ENCODE measurements at places on chromosomes 11 and 22.

- no peak for DNase-seq
Measured at GRCh38 chr11:43756575-43756974, 76.0 kb downstream of the HSD17B12 start.

DNA sequence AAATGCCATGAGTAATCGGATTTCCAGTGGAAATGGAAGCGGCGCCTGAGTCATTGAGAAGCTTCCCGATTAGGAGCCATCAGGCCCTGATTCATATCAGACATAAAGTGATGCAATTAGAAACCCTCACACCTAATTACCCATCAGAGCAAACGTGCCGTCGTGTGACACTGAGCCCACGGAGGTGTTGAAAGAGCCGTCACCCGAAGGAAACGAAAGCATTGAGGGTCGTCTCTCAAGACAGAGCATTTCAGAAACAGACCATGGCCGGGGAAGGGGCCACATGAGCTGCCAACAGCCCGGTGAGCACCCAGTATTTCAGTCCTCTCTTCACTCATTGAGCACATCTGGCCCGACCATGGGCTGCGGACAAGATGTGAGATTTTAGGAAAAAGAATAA lies 829.3 kb downstream of the TBC1D22A start:
- no peak for DNase-seq

GRCh38 chr11:126511475-126512115 lies 156.1 kb downstream of the ST3GAL4 start:
- no peak for DNase-seq

DNA sequence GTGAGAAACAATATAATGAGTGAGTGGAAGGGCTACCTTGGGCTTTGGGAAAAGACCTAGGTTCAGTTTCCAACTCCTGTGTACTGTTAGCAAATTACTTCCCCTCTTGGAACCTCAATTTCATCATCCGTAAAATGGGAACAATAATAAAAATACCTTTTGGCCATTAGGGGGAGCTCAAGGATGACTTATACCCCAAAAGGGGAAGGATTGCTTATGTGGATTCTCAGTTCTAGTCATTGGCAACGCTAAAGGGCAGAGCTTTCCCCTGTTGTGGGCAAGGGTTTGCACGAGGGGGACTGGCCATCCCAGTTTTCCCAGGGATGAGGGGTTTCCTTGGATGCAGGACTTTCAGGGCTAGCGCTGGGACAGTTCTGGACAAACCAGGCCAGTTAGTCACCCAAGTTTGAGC lies 3.1 kb upstream of the COMMD9 start:
- no peak for DNase-seq

DNA sequence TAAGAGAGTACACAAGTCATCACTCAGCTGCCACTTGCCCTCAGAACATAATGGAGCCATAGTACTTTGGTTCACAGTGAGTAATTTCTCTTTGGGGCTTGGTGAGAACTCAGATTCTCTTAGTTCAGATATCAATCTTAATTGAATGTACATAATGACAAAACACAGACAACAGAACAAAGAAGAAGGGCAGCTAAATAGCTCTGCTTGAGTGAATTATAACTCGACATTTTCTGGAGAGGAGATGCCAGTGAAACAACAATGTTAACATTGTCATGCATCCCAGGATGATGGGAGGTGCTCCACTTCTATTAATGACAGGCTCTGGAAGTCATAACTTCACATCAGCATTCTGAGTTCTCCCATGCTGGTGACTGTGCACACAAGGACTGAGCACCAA lies 508.1 kb downstream of the TMEM135 start:
- no peak for DNase-seq

DNA sequence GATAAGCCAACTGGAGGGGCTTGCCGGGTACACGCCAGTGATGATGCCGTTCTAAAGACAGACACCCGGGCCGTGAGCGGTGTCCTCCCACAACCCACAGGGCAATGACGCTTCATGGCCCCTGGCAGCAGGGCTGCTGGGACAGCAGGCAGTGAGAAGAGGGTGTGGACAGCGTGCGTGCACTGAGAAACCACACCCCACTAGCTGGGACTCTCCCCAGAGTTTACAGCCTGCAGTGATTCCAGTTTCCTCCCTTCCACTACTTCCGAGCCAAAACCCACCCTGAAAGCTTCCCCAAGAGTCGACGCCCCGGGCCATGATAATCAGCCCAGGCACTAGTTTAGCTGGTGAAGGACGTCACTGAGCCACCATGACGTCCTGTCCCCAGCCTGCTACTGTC lies 29.2 kb downstream of the CPT1A start:
- DNase-seq, result no peak

GRCh38 chr22:21082248-21082647 lies 36.5 kb downstream of the LRRC74B start:
- DNase-seq, result no peak

DNA sequence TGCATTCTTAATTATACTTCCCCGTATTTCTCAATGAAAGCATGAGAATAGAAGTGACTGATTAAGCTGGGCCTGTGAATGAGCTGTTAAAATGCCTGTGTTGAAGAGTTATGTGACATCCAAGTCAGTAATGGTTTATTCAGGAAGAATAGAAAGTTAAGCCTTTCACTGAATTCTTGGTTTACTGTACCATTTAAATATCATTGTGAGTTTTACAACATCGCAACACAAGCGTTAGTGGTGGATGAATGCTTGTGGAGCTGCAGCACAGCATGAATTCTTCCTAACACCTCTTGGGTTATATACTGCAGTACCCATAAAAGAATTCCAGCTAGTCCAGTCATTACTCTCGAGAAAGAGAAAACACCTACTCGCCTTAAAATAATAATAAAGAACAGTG lies 257.8 kb downstream of the JRKL start:
- DNase-seq, result no peak

- no peak for DNase-seq
Measured at GRCh38 chr11:124798991-124799347, 1.2 kb downstream of the MSANTD2 start.

DNA sequence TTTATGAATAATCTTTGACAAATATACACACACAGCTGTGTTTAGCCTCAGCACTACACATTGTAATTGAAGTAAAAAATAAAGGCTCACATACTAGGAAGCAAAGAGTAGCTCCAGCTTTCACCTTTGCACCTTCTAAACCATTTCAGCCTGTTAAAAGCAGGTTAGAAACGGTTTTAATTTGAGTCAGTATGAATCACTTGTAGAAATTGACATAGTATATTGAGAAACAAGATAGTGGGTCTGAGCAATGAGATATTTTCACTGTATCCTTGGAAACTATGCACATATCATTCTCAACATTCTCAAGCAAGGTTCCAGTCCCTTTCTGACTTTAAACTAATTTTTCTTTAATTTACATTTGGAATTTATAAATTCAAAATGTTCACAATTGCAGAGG lies 380.3 kb downstream of the AASDHPPT start:
- no peak for DNase-seq

GRCh38 chr11:17432002-17432401 lies 43.5 kb upstream of the KCNJ11 start:
- DNase-seq, result no peak

GRCh38 chr22:48941033-48941902 lies 886.4 kb downstream of the BRD1 start:
- no peak for DNase-seq

GRCh38 chr11:12260731-12261521 lies 116.4 kb upstream of the PARVA start:
- DNase-seq, result no peak

DNA sequence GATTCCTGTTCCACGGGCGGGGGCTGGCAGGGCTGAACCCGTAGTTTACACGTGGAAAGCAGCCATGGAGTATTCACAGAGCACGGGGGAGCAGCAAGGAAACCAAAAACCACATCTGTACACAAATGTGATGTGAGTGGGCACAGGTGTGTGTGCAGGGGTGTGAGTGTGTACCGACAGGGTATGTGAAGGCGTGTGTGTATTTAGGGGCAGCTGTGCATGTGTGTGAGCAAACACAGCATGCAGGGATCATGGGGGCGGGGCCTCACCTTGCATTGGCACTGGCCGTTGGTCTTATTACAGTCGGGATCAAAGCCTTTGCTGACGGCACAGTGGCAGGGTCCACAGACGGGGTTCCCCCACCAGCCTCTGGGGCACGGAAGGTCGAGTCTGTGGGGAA lies 58.4 kb downstream of the TRMU start:
- no peak for DNase-seq

- DNase-seq, result no peak
Measured at GRCh38 chr11:90251599-90251998, 28.8 kb upstream of the CHORDC1 start.

GRCh38 chr11:2306452-2306823 lies 4.6 kb downstream of the TSPAN32 start:
- no peak for DNase-seq

- DNase-seq, result no peak
Measured at GRCh38 chr11:33044285-33044756, 4.9 kb downstream of the TCP11L1 start.

GRCh38 chr11:69299023-69299461 lies 5.1 kb downstream of the MYEOV start:
- no peak for DNase-seq

GRCh38 chr11:57095417-57095816 lies 86.3 kb upstream of the LRRC55 start:
- no peak for DNase-seq

DNA sequence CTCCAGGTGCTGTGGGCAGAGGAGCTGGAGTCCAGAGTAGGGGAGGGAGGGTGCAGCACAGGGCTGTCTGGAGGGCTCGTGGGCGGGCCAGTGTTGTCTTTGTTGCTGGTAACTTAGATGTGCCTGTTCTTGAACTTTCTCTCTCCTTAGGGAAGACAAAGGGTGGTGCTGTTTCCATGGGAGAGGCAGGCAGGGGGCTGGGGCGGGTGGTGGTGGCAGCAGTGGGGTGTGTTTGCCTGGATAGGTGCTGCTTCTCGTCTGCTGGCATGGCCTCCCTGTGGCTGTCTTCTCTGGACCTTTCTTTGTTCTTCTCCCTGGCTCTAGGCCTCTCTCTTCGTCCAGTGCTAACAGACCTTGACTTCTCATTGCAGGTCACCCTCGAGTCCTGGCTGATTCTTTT lies 8.5 kb downstream of the SIDT2 start:
- DNase-seq, result no peak

DNA sequence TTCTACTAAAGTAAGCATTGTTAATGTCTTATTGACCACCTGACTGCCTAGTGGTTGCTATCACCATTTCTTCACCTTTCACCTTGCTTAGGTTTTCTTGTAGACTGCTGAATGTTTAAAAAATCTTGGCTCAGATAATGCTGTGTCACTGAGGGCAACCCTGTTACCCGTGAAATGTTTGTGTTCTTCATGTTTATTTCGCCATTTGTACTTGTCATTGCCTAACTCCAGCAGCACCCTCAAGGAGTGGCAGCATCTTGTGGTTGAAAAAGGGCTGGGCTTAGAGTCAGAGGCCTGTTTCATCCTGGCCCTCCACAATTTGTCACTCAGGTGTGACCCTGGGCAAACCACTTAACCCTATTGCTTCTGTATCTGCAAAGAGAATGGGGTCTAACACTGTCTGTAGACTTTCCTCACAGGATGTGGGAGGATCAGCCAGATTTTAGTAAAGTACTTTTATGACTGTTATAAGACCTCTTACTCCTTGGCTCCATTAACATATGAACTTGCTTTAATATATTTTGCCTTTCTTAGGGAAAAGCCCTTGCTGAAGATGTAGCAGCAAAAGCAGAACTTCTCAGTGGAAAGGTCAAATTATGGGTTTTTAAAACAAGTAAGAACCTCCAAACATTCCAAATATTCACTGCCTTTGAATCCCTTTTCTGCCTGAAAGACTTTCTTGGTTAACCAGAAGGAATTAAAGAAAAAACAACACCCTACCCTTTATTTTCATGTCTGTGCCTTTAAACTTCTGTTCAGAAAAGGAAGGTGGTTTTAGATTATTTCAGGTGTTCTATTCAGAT lies 154.5 kb upstream of the C11orf87 start:
- no peak for DNase-seq

- DNase-seq, result no peak
Measured at GRCh38 chr11:46330154-46330553, 17.1 kb upstream of the DGKZ start.

- DNase-seq, result no peak
Measured at GRCh38 chr11:44524751-44525201, 40.7 kb upstream of the CD82 start.

DNA sequence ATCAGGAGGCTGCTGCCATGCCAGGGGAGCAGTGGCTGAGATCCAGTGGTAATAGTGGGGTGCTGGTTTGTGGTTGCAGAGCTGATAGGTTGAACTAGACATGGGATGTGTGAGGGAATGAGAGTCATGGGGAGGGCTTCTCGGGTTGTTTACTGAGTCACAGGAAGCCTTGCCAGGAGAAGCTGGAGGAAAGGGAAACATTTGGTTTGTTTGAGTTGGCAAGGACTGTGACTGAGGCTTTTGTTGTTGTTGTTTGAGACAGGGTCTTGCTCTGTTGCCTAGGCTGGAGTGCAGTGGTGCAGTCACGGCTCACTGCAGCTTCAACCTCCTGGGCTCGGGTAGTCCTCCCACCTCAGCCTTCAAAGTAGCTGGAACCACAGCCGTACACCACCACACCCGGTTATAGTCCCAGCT lies 49.3 kb downstream of the CABIN1 start:
- DNase-seq, result no peak

DNA sequence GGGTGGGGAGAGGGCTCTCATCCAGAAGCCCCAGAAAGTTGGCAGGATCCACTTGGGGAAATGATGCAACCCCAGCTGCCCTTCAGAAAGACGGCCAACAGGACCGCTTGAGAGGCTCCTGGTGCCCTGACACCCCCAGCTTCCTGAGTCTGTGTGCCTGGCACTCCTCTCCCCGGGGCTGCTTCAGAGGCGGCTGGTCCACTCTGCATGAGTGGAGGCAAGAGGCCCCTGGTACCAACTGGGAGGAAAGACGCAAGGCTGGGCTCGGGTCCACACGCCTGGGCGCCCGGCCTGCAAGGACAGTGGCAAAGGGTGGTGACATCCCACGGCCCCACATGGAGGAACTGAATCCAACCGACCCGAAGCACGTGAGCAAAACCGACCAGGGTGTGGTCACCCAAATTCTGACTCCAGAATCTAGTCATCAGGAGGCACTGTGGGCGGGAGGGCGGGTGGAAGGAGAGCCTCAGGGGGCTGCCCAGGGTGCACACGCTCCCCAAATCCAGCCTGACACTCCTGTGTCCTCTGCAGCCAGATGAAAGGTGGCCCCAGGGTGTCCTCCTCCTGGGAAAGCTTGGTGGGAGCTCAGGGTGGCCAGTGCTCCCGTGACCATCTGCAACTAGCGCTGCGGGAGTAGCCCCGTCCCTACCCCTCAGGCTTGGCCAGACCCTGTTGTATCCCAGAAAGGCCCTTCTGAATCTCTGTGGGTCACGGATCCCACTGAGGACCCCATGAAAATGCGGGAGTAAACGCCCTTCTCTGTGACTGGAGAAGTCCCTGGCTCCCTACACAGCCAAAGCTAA lies 3.7 kb downstream of the RNH1 start:
- DNase-seq, result no peak

DNA sequence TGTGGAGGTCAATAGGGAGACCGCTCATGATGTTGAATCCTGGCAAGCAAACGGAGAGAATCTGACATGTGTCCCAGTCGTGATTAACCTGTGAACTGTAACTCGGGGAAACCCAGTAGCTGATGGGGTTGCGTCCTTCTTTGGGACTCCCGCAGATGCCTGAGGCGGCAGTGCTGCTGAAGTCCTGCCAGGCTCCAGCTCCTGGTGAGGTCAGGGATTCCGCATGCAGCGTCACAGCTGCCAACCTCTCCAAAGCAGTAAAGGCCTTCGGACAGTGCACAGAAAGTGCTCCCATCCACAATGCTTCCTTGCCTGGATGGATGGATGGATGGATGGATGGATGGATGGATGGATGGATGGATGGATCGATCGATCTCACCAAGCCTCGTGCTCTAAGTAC lies 13.5 kb downstream of the KCNQ1 start:
- no peak for DNase-seq
